ENCODE measurements at places on chromosomes 2 and 18.
A peak's percentile ranks its signal among the peaks of the same experiment; 100 is the strongest.

- DNase-seq, result no peak
These were observed 87.1 kb downstream of the TNS1 start for GRCh38 chr2:217915706-217916105.

DNA sequence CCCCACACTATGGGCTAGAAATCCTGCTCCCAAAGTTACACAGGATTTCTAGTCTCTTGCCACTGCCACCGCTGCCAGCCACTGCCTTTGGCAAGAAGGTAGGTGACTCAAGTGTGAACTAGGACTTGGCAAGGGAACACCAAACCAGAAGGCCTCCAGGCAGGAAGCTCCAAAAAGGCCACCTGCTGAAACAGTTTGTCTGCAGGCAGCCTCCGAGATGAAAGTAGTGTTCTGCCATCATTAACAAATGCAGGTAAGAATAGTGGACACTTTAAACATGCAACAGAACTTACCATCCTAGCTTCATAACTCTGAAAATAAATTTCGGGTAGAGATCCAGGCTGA lies 3.9 kb downstream of the ANKRD44 start:
- DNase-seq, result no peak

GRCh38 chr2:228432116-228432515 lies 250.6 kb upstream of the SPHKAP start:
- DNase-seq, result no peak

GRCh38 chr18:55483266-55483871 lies 104.6 kb downstream of the TCF4 start:
- no peak for DNase-seq

GRCh38 chr2:218679119-218679518 lies 7.2 kb downstream of the STK36 start:
- no peak for DNase-seq

DNA sequence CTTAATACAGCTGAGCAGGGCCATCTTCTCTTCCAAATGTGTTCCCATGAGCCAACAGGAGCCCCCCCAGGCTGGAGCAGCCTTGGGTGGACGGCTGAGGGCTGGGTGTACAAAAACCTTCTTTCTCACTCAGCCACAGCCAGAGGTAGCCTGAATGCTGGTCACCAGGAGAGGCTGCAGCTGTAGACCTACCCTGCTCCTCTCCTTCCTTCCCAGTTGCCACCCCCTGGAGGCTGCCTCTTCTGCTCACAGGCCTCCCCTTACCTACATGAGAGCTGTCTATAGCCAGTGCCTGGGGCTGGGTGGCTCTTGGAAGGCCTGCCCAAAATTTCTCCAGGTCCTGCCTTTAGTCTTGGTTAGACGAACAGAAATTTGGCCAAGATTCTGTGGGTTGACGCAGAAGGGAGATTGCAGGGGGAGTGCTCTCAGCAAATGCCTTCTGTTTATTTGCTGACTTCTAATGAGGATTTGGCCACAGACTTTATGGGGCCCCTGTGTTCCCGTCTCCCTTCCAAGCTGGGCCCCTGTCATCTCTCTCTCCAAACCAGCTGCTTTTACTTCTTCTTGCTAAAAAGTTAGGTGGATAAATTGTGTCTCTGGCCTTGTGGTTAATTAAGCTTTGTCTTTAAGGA lies 18.3 kb downstream of the CELF4 start:
- DNase-seq, result no peak

- DNase-seq, result no peak
These were observed 46.1 kb upstream of the ANXA4 start for GRCh38 chr2:69695850-69696216.

GRCh38 chr2:486371-486770 lies 190.8 kb downstream of the TMEM18 start:
- no peak for DNase-seq

DNA sequence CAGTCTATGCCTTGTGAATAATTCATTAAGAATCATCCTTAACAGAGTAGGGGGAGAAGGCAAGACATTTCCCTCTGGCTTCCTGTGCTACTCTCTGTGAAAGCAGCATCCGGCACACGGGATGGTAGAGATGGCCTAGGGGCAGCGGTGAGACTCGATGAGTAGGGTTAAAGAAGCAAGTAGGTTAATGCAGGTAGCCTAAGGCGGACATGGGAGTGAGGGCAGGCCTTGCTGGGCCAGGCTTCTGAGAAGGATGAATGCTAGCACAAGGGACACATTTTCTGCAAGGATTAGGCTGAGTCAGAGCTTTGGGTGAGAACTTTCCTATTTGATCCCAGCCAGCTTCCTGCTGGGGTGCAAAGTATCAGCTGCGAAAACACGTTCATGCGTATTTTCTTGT lies 80.8 kb downstream of the NXPH2 start:
- no peak for DNase-seq

GRCh38 chr2:159600752-159601151 lies 15.6 kb downstream of the BAZ2B start:
- DNase-seq, result no peak

DNA sequence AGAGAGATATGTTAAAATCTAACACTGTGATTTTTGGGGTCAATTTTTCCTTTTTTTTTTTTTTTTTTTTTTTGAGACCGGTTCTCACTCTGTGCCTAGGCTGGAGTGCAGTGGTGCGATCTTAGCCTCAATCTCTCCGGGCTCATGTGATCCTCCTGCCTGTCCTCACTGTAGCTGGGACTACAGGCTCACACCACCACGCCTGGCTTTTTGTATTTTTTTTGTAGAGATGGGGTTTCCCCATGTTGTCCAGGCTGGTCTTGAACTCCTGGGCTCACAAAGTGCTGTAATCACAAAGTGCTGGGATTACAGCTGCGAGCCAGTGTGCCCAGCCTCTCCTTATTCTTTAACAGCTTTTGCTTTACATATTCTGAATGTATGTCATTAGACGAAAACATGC lies 2.9 kb upstream of the HAAO start:
- no peak for DNase-seq

GRCh38 chr2:18777250-18777812 lies 188.0 kb upstream of the NT5C1B start:
- DNase-seq, result no peak

GRCh38 chr2:150142561-150142960 lies 344.9 kb downstream of the RND3 start:
- DNase-seq, result no peak

GRCh38 chr2:37827911-37828511 lies 97.1 kb upstream of the RMDN2 start:
- DNase-seq, result peak; percentile 46

DNA sequence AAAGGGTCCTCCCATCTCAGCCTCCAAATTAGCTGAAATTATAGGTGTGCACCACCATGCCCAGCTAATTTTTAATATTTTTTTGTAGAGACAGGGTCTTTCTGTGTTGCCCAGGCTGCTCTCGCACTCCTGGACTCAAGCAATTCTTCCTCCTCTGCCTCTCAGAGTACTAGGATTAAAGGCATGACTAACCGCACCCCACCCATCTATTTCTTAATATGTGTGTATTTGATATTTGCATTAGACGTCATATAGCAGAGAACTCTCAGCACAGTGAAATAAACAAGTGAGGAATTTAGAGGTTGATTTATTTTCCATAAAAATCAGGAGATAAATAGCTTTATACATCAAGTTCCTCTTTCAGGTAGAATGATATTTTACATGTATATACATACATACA lies 213.5 kb downstream of the FSIP2 start:
- DNase-seq, result no peak

DNA sequence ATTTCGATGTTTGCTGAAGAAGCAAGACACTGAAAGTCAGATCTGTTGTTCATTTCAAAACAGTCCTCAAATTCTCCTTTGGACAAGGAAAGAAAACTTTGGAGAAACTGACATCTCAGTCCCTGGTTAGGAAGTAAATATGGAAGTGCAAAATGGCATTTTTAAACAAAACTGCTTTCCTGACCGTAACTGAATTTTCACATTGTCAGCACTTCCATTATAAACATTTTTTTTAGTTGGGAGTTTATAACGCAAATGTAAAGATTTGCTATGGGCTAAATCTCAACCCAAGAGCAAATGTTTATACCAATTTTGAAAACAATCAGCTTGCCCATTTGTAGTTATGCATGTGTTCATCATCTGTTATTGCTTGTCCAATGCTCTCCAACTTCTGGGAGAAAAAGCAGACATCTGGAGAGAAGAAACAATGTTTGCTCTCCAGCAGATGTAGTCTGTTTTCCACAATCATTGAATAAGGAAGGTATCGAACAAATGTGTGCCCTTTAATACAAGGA lies 520.1 kb downstream of the ARHGAP15 start:
- DNase-seq, result no peak

GRCh38 chr18:70418546-70419311 lies 129.9 kb downstream of the SOCS6 start:
- DNase-seq, result no peak

DNA sequence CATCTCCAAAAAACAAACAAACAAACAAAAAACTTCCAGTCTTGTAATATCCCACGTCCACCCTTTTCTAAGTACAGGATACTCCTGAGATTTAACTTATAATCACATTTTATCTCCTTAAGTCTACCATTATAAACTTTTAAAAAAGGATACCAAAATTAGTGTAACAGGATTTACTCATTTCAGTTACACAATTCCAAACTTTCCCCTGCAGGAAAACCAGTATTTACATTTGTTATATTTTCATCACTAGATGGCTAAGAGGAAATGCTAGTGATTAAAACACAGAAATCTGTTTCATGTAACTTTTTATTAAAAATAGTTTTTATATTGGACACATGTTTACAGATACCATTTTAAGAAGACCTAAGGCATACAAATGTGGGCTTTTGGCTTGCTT lies 27.5 kb downstream of the CFAP36 start:
- DNase-seq, result no peak
